IPS DF 6.9 (cell line): ENCODE measurements at places on chromosomes 7 and 10.

- no peak for DNase-seq
Observed at GRCh38 chr10:21989453-21990154, 13.9 kb downstream of the DNAJC1 start.

GRCh38 chr10:46171661-46172060 lies 115.1 kb upstream of the ANTXRL start:
- no peak for DNase-seq

DNA sequence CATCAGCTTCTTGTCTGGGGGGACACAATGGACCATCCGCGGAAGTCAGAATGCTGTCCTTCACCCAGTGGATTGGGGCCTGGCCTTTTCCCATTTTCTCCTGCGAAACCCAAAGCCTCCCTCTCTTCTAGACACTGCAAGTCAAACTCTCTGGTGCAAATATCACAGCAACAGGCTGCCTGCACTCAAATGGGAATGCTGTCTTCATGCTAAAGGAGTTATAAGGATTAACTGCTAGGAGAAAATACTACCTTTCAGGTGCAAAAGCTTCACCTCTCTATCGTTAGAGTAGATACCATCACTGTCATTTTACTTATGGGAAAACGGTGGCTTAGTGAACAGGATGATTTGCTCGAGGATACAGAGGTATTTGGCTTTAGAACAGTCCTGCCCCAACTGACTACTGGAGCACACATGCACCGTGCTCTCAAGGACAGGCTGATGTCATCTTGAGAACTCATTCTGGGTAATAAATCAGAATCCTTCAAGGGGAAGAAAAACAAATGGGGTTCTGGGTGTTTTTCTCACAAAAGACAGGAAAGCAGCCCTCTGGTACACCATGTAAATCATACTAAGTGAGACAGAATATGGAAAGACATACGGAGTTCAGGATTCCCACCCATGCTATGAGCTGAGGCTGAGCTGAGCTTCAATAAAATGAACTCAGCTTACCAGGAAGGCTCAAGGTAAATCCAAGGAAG lies 100.9 kb downstream of the SAMD9 start:
- no peak for DNase-seq

- DNase-seq = no peak
Observed at GRCh38 chr10:119393421-119393820, 149.1 kb downstream of the RGS10 start.

GRCh38 chr10:116892907-116893685 lies 43.8 kb downstream of the ENO4 start:
- no peak for DNase-seq

GRCh38 chr7:116495736-116496135 lies 3.8 kb upstream of the CAV2 start:
- no peak for DNase-seq

GRCh38 chr7:109893231-109893630 lies 1197.7 kb upstream of the LRRN3 start:
- no peak for DNase-seq

- DNase-seq = no peak
Observed at GRCh38 chr7:140312141-140312846, 86.0 kb downstream of the SLC37A3 start.

DNA sequence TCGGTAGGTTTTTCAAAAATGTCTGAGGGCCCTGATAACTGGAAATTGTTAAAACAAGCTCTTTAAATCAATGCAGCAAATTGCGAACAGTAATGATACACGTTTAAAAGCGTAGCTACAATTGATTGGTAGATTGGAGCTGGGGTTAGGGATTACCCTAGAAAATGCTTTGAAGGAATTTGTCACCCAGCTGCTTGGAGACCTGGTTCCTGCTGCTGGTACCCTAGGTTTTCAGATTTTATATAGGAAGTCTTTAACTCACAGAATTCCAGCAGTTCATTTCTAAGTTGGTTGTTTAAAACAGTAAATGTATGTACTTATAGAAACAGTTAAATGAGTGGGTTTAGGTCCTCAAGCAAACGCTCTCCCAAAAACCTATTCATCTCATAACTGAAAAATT lies 1.5 kb downstream of the HECTD2 start:
- no peak for DNase-seq

GRCh38 chr7:102170393-102170970 lies 116.2 kb upstream of the SH2B2 start:
- DNase-seq = no peak

DNA sequence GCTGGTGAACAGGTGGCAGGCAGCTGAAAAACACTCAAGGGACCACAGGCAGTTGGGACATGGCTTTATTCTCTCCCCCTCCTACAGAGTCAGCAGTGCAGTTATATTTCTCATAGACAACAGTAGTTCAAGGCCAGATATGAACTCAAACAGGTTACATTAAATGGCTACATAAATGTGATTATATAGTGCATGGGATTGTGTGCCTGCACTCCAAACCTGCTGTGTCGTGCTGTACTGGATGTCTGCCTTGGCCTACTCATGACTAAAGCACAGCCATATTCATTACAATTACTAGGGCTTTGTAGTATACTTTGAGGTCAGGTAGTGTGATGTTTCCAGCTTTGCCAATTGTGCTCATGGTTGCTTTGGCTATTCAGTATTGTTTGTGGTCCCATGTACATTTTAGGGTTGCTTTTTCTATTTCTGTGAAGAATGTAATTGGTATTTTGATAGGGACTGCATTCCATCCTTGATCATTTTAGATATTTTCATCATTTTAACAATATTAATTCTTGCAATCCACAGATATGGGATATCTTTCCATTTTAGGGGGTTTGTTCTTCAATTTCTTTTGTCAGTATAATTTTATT lies 393.6 kb downstream of the CNTNAP2 start:
- DNase-seq = no peak

DNA sequence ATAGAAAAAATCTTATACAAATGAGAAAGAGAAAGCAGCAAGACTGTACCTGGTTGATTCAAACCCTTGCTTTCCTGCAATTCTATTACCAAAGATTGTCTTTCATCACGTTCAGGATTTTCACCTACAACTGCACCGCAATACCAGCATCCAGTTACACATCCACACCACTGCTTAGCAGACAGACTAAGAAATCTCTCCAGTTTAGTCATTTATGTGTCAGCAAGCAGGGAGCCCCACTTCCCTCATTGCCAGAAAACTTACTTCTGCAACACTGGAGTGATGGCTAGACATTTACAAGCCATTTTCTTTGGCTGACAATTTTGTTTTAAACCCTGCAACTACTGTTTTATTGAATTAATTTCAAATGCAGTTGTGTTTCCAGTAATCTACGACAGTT lies 359.6 kb upstream of the MEOX2 start:
- no peak for DNase-seq

- DNase-seq = peak; percentile 90
Observed at GRCh38 chr10:96309628-96310320, 5.5 kb downstream of the DNTT start.

- DNase-seq = no peak
Observed at GRCh38 chr10:32360241-32360640, 13.3 kb upstream of the EPC1 start.

DNA sequence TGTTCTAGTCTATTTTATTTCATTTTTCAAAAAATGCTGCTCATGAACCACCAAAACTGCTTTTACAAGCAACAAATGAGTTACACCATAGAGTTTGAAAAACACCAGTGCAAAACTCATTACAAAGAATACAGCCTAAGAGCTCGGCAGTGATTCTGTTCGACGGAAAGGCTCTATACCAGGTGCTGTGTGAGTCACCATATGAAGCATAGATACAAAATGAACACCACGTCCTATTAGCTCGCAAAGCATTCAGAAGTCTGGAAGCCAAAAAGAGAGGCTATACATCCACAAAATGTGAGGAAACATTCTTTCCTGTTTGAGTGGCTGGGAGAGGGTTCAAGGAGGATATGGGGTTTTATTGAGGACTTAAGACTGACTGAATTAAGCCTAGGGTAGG lies 136.1 kb downstream of the ATE1 start:
- no peak for DNase-seq

DNA sequence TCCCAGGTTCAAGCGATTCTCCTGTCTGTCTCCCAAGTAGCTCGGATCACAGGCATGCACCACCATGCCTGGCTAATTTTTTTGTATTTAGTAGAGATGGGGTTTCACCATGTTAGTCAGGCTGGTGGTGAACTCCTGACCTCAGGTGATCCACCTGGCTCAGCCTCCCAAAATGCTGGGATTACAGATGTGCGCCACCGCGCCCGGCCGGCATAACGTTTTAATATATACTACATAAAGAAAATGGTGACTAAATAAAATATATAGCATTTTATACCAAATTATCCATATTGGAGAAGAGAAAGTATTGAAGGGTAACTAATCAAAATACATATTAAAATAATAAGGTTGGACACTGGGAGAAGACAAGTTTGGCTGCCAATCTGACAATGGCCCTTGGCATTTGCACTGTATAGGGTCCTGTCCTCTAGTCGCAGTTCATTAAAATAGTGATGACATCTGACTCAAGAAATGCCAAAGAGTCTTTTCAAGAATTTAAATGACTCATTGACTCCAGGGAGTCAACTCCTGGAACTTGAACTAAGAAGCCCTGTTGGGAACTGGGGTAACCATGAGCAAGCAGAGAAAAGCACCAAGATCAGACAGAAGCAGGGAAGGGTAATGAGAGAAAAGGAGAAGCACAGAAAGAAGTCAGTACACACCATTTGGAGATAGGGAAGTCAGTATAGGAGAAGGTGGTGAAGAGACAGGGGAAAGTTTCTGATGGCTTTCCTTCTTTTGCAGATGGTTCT lies 91.1 kb downstream of the CH25H start:
- no peak for DNase-seq

GRCh38 chr10:126392469-126392868 lies 4.2 kb upstream of the ADAM12 start:
- no peak for DNase-seq

- DNase-seq = no peak
Observed at GRCh38 chr10:13823096-13823708, 236.4 kb downstream of the PRPF18 start.

DNA sequence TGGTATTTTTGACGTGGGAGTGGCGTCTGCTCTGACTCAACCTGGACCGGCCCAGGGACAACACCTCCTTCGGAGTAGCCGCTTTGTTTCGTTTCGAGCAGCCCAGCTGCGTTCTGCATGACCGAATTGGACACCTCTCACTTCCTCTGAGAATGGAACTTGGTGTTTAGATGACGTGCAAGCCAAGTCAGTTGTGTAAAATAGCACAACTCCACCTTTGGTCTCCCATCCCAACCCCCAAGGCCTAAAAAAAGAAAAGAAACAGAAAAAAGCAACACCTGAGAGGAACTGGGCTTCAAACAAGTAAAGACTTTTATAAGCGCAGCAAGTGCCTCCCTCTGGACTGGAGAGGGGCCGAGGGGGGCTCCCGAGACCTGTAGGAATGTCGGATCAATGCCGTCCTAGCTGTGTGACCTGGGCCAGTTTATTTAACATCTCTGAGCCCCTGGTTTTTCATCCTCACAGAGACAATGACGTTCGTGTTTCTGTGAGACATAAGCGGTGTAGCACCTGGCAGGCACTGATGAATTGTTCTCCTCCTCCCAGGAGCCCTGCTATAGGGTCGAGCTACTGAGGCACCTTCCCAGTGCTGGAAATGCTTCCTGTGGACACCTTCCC lies 52.0 kb upstream of the SMNDC1 start:
- DNase-seq = no peak

GRCh38 chr7:20114468-20114867 lies 102.7 kb downstream of the MACC1 start:
- DNase-seq = no peak

DNA sequence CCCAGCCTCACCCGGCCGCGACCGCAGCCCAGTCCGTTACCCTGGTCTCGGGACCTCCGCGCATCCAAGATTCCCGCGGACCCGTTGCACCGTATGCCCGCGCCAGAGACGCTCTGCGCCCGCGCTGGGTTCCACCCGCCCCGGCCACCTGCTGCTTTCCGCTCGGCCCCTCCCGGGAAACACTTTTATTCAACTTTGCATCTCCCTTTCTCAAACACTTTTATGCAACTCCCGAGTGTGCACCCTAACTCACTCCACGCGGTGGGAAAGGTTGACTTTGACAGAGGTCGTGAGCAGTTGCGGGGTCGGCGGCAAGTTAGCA lies at the start of gene ODAD2:
Gene ODAD2 (minus strand): TSS at position 126 of the 322 bp plus-strand sequence. CDS start 3,937 bp downstream, outside the sequence.
- no peak for DNase-seq

- DNase-seq = no peak
Observed at GRCh38 chr7:83117466-83117865, 45.2 kb downstream of the PCLO start.

GRCh38 chr7:94295850-94296249 lies 98.8 kb upstream of the COL1A2 start:
- DNase-seq = no peak

DNA sequence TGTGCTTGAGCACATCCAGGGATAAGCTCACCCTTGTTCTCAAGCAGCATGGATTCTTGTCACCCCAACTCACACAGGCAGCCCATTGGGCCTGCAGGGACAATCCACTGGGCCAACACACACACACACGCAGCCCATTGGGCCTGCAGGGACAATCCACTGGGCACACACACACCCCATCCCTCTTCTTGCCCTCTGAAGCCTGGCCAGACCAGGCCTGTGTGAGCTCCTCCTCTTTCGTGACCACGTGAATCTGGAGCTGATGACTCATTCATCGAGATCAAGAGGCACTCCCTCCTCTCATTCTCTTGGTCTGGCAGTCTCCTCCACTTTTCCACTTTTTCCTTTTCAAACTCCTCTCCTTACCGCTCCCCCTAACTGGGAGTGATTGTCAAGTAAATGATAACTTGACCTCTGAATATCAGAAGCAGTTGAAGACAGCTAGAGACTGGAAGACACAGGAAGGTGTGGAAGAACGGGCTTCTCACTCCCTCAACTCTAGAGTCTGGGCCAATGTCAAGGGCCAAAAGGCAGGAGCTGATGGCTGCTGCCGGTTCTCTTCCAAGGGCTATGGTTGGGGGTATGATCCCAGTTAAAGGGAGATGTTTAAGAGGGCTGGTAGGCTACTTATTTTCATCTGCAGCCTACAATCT lies 89.7 kb downstream of the HIPK2 start:
- no peak for DNase-seq

- DNase-seq = no peak
Observed at GRCh38 chr10:98458809-98459784, 12.4 kb upstream of the HPS1 start.

DNA sequence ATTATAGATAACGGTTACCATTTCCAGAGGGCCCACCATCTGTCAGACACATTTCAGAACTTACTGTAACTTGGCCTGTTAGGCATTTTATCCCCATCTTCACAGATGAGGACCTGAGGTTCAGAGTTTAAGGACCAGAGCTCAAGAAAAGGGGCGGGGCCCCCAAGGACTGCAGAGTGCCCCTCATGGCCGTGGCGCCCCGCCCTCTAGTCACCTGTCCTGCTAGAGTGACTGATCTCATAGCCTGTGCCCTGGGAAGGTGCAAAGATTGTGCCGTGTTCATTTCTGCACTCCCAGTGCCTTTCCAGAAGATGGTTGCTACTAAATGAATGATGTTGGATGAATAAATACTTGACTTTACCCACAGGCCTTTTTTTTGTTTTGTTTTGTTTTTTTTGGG lies 107.0 kb downstream of the XRCC2 start:
- no peak for DNase-seq

GRCh38 chr10:125411724-125412123 lies 251.4 kb upstream of the CTBP2 start:
- no peak for DNase-seq

GRCh38 chr10:120949609-120950031 lies 98.5 kb downstream of the WDR11 start:
- DNase-seq = no peak
